ENCODE measurements at places on chromosomes 16 and 17.

- no peak for DNase-seq
Observed at GRCh38 chr17:76261421-76262215, 3.5 kb upstream of the UBALD2 start.

DNA sequence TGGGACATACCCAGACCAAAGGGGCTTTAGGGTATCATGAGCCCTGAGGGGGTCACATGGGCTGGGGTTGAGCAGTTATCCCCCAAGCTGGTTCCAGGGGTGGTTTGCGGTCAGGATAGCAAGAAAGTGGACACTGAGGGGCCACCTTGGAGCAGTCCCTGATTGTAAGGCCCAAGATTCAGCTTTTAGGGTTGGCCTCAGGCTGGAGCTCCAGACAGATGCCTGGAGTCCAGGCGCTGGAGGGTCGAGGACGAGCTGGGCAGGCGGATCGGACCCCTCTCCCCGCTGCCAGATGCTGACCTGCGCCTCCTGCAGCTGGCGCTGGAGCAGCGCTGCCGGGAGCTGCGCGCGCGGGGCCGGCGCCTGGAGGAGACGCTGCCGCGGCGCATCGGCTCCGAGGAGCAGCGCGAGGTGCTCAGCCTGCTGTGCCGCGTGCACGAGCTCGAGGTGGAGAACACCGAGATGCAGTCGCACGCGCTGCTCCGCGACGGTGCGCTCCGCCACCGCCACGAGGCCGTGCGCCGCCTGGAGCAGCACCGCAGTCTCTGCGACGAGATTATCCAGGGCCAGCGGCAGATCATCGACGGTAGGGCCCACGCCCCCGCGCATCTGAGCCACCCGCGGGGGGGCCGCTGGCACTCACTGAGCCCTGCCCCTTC, 10.0 kb downstream of the BTBD17 start:
- DNase-seq = no peak

DNA sequence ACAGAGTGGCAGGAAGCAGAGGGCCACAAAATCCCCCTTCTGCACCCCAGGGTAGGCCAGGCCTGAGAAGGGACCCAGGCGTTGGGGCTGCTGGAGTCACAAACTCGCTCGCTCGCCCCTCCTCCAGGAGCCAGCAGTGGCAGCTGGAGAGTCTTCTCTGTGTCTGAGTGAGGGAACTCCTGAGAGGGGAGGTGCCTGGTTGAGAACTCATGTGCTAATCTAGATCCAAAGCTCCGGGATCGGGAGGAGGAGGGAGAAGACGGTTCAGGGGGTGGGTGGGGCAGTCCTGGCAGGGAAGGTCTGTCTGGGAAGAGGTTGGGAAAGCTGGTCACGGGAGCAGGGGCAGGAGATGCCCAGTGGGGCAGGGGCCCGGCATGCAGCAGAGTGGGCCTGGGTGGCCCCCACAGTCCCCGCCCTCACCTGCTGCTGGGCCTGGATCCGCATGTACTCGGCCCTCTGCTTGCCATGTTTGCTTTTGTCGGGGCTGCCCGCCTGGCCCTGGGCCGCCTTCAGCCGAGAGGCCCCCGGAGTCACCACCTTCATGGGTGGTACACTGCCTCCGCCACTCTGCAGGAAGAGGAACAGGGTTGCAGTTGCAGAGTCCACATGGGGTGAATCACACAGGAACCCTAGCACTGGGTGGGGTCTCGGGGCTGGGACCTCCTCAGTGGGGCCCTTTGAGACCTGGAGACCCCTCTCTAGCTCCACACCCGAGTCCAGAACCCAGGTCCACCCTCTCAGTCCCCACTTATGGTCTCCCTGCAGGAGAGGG, 62.2 kb downstream of the SRCIN1 start:
- no peak for DNase-seq

GRCh38 chr16:65069766-65070165, 52.1 kb downstream of the CDH11 start:
- DNase-seq = no peak

DNA sequence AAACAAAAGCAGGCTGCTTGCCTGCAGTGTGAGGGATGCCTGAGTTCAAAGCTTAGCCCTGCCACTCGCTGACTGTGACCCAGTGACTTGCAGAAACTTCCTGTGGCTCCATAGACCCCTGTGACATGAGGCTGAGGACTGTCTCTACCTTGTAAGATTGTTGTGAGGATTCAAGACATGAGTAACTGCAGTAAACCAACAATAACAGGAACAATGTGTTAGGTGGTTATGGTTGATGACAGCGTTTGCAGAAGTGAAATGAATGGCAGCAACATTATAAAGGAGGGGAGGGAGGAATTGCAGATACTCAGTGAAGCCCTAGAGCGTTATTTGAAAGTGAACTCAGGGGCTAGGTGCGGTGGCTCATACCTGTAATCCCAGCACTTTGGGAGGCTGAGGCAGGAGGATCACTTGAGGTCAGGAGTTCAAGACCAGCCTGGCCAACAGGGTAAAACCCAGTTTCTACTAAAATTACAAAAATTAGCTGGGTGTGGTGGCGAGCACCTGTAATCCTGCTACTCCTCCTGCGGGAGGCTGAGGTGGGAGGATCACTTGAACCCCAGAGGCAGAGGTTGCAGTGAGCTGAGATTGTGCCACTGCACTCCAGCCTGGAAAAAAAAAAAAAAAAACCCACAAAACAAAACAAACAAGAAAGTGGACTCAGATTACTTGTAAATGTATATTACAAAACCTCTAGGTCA, 33.5 kb upstream of the EMP2 start:
- no peak for DNase-seq

DNA sequence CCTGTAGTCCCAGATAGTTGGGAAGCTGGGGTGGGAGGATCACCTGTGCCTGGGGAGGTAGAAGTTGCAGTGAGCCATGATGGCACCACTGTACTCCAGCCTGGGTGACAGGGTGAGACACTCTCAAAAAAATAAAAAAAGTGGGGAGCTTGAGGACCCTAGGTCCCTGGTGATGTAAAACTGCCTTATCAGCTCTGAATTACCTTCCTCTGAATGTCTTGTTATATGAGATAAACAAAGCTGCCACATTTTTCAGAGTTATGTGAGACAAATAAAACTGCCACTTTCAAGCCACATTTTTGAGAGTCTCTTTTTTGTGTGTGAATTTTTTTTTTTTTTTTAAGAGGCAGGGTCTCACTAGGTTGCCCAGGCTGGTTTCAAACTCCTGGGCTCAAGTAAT, 32.0 kb upstream of the B4GALNT2 start:
- DNase-seq = no peak

- DNase-seq = peak; percentile 15
Observed at GRCh38 chr17:46876353-46876887, 25.0 kb downstream of the WNT9B start.

- no peak for DNase-seq
Observed at GRCh38 chr16:12732600-12732999, 71.1 kb downstream of the CPPED1 start.

DNA sequence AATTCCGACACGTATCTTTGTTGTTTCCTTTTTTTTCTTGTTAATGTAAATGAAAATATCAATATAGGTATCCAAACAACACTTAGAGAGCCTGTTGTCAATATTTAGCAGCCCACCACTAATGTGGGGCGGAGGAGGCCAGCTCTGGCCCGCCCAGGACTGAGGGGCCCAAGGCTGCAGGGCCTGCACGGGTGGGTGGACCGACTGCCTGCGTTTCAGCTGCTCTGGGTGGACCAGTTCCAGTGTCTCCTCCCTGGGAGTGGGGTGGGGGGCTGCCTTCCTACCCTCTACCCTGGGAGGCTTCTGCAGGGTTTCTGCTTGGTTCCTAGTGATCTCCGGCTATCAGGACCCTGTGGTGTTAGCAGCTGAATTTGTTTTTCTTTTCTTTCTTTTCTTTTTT, 15.9 kb upstream of the ADGRG1 start:
- DNase-seq = no peak

DNA sequence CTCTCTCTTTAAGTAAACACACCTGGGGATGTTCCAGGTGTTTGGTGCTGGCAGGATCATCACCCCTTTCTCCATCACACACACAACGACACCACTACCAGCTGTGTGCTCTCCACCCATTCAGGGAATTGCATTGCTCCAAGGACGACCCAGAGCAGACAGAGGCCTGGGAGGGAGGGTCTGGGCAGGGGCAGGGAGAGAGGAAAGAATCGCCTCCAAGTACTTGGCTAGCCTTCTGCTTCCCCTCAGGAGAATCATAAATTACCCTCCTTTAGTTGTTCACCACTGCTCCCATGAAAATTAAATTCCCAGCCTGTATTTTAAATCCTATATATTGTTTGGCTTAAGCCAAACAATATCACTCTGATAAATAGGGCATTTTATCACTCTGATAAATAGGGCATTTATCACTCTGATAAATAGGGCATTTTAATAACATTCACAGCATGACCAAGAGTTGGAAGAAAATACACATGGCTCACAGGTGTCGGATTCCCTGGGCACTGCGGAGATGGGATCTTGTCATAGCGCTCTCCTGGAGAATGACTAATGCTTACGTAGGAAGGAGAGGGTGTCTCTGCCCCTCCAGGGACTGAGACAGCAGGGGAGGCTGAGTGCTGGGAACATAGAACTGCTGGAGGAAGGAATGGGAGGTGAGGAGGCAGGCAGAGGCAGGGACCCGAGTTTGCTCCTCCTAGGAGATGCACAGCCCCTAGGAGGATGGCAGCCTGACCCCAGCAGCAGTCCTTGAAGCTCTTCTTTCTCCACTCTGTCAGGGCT, 673.6 kb downstream of the HS3ST4 start:
- DNase-seq = no peak

DNA sequence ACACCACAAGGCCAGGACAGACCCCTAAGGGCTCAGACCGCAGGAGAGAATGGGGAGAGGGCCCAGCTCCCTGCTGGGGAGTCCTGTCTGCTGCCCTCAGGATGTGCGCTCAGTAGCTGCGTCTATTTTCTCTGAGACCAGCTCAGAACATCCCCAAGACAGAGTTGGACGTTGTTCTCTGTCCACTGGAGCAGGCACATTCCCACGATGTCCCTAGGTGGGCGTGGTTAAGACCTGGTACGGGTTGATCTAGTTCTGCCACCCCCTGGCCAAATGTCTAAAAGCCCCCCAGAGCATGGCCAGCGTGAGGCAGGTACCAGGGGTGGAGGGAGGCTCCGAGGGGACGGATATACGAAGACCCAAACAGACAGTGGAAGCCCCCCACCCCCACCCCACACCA, 842 bp upstream of the CALB2 start:
- DNase-seq = no peak

GRCh38 chr17:18257982-18258355, 569 bp downstream of the FLII start:
- no peak for DNase-seq

DNA sequence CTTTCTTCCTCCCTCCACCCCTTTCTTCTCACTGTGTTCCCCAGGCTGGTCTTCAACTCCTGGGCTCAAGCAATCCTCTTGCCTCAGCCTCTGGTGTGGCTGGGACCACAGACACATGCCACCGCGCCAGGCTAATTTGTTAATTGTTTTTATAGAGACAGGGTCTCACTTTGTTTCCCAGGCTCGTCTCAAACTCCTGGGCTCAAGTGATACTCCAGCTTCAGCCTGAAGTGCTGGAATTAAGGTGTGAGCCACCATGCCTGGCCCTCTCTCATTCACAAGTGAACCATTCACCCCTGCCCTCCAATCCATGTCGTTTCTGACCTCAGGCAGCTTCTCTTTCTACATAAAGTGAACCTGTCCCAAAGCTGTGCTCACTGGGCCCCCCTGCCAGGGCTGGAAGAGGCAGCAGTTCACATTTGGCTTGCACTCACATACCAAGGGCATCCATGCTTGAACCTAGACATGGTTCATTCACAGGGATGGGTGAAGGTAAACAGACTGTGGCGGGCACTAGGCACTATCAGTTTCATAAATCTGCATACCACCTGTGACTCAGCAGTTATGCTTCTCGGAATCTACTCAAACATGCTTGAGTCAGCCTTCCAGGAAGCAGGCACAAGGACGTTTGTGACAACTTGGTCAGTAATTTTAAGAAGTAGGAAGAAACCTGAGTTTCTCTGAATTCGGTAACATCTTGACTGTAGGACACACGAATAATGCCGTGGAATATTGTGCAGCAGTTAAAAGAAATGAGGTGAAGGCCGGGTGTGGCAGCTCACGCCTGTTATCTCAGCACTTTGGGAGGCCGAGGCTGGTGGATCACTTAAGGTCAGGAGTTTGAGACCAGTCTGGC, 6.0 kb upstream of the RNF213 start:
- DNase-seq = no peak

DNA sequence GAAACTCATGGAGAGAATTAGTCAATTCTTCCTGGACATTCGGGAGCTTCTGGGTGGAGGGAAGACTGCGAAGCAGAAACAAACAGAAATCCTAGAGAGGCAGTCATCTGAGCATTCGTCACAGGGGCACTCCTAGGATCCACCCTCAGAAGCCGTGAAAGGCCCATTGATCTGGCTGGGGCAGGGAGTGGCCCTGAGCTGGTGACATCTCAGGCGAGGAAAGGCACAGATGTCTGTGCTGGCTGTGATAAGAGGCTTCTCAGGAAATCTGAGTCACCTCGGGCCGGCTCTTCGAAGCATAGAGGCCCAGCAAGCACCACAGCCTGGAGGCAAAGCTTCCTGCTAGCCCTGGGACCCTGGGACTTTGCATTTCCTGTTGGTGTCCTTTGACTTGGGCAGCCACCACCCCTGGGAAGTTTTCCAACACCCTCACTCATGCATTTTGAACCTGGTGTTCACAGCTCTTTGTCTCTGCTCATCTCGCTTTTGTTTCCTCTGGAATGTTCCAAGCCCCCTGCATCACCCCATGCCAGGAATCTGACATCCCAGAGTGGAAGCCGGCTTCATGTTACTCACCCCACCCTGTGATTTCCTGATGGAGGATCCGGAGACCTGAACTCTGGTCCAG, 23.3 kb upstream of the CDRT4 start:
- DNase-seq = no peak

DNA sequence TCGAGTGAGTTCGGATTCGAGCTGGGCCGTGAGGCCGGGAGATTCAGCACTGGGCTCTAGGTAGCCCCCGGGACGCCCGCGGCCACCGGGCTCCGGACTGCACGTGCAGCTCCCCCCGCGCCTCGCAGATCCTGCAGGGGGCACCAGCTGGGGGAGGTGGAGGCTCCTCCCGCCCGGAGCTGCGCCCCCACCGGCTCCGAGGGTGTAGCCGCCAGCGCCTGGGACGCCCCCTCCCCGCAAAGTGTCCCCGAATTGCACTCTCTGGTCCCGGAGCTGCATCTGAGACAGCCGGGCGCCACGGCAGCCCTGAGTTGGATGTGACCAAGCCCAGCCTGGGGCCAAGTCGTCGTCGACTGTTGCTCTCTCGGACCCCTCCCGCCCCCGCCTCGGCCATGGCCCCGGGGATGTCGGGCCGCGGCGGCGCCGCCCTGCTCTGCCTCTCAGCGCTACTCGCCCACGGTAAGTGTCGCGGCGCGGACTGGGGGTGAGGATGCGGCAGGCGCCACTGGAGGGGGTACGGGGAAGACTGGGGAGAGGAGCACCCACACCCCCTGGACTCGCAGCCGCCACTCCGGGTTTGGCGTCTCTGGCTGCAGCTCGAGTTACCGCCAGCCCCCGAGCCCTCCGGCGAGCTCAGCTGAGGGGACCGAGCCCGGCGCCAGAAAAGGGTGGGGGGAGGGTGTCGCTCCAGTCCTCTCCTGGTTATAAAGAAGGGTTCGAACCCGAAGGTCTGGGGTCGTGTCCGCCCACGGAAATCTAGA, 1.5 kb downstream of the TMEM132E start:
- DNase-seq = no peak

- DNase-seq = no peak
Observed at GRCh38 chr16:29844575-29845331, 18.3 kb downstream of the CDIPT start.
